NCI-H187 treated with DMSO at 0.1 percent for 48 hours (cell line): ENCODE measurements at places on chromosomes 1 and 21.

- DNase-seq = no peak
Measured at GRCh38 chr1:33384040-33384812, 46.7 kb downstream of the PHC2 start.

GRCh38 chr21:38853421-38853919 lies 47.7 kb downstream of the ETS2 start:
- no peak for DNase-seq

DNA sequence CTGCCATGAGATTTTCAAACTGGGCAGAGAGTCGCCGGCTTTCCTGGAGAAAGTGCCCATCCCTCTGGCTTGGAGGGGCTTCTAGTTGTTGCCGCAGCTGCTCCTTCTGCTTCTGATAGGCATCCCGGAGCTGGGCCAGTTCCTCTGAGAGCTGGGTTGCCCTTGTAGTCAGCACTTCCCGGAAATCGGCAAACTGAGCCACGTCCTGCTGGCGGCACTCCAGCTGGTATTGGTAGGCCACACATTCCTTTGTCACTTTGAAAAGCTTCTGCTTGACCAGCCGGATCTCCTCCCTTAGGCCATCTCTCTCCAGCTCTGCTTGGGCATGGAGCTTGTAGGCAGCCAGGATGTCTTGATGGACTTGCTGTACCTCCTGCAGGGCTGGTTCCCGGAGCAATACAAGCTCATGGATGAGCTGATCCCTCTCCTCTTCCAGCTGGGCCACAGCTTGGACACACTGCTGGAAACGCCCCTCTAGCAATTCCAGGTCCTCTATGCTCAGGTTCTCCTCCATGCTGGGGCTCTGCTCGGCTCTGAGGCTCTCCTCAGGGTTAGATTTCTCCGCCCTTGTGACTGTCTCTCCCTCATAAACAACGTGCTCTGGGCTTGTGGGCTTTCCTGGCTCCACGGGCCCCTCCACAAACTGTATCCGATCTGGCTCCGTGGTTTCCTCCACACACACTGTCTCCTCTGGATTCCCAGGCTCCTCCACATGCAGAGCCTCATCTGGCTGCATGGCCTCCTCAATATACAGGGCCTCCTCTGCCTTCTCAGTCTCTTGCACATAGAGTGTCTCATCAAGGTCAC lies 7.3 kb downstream of the SYNC start:
- no peak for DNase-seq

- no peak for DNase-seq
Measured at GRCh38 chr1:4121834-4122512, 221.9 kb upstream of the C1orf174 start.

DNA sequence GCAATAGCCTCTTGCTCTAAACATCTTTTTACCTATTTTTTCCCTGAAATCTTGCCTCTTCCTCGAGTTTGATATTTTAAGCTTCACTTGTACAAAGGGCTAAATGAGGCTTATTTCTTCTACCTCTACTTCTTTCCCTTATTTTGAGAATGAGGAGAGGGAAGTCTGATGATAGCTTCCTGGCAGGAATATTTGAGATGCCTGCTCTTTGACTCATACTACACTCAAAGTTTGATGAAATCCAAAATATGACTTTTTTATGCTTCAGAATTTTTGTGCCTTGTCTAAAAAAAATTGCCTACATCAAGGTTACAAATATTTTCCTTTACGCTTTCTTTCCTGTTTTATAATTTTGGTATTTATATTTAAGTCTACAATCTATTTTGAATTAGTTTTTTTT lies 624.4 kb upstream of the PLXNA2 start:
- no peak for DNase-seq

DNA sequence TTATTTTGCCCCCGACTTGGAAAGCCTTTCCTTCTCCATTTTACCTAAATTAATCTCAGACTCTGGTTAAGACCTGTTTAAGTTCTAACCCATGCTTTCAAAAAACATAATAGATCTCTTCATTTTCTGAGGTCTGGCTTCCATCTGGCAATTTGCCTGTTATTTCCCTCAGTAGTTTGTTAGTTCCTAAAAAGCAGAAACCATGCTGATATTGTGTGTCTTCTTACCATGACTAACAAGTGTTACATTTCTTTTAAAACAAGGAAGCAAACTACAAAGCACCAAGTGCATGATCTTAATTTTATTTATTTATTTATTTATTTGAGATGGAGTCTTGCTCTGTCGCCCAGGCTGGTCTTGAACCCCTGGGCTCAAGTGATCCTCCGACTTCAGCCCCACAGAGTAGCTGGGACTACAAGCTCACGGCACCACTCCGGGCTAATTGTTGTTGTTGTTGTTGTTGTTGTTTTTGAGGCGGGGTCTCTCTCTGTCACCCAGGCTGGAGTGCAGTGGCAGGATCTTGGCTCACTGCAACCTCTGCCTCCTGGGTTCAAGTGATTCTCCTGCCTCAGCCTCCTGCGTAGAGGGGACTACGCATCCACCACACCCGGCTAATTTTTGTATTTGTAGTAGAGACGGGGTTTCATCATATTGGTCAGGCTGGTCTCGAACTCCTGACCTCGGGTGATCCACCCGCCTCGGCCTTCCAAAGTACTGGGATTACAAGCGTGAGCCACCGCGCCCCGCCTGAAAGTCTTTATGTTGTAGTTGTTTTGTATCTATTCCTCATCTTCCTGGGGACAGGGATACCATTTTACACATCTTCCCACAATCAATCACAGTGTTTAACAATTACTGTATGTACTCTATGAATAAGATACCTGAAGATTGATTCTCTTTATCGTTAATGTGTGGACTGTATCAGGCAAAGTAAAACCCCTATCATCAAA lies 1.3 kb upstream of the PATJ start:
- DNase-seq = no peak

DNA sequence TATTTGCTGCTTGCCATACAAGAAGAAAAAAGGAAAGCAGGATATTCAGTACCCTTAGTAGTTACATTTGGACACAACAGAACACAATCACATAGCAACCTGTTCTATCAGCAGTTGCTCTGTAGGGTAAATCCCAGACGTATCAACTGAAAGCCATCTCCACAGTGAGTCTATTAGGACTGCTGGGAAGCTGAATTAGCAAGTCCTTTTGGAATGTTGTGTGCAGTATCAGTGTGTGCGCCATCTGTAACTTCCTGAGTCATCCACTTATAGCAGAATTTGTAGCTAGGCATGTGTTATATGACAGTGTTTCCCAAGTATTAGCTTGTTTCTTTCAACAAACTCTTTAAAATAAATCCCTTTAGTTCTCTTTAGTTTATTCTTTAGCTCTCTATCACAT lies 21.3 kb downstream of the CCDC30 start:
- DNase-seq = no peak
